ENCODE measurements at places on chromosomes 7 and 10.

GRCh38 chr10:125152450-125153368, 7.7 kb downstream of the CTBP2 start:
- no peak for DNase-seq

DNA sequence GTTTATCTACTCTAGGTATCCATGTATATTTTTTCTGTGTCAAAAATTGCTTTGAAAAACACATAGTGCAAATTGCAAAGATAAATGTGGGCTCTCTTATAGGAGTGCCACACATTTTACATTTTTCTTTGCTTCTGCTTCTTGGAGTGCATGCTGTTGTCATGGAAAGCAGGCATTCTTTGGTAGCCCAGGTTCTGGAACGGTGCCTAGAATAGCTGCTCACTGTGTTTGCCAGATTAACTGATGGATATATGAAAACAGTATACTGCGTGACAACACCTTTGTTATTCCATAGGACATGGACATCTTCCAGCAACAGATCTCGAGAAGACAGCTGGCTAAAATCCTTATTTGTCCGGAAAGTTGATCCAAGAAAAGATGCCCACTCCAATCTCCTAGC, 13.4 kb downstream of the NIPSNAP2 start:
- no peak for DNase-seq

DNA sequence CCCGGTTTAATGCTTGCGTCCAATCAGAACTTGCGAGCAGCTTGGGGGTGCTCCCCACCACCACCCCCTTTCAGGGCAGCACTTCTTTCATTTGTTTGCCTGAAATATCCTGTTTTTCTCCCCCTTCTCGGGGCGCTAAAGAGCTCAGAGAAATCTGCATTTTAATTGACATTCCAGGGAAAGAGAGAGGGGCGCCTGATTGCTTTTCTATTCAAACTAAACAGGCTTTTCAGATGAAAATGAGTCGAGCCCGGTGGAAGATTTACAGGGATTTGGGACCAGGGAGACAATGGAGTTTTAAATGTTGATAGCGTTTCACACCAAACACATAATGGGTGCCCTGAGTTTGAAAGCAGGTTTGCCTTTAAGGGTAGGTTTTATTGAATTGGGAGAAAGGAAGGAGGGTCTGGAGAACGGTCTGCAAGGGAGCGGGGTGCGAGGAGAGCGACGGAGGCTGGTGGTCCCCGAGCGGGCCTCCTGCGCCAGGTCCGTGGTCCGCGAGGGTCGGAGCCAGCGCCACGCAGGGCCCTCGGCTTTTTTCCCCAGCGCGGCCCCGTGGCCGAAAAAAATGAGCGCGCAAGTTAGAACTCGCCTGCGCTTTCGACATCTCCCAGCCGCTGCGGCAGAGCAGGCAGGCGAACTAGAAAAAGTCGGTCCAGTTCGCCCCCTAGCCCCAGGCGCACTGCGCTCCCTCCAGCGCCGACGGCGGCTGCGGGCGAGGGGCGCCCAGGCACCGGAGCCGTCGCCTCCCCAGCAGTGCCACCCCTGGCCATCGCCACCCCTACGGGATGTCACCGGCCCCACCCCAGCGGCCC, 1.3 kb downstream of the FGFR2 start:
- DNase-seq = no peak

- DNase-seq = no peak
Observed at GRCh38 chr10:22992621-22993020, 64.8 kb downstream of the ARMC3 start.

DNA sequence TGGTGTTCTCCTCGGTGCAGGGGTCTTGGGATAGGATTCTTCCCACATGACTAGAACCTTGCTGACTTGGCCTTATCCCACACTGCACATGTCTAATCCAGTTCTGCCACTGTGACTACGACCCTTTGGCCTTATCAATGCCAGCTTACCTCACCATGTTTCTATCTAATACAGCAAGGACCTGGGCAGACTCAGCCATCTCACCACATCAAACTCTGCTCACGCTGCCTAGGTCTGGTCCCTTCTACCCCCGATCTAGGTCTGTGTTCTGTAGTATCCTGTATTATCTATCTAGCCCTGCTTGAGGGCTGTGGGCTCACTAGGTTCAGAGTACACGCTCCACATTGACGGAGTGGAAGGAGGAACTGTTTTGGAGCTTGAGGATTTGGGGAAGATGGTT, 282.4 kb downstream of the HPSE2 start:
- DNase-seq = no peak

GRCh38 chr7:122724366-122724765, 21.6 kb upstream of the RNF148 start:
- no peak for DNase-seq

DNA sequence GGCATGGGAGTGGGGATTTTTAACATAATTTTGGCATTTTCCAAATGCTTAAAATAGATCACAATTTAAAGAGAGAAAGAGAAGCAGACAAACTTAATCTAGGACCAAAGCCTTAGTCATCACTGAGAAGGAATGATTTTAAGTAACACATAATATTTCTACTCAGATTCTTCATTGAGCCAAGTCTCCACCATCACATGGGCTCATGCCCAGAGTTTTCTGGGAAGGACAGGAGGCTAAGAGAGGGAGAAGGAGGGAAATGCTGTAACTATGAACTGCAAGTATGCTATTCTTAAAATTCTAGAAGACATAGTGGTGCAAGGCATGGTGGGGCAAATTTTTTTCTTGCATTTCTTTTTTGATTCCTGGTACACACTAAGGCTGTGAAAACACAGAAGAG, 23.8 kb upstream of the UBE2D1 start:
- no peak for DNase-seq

DNA sequence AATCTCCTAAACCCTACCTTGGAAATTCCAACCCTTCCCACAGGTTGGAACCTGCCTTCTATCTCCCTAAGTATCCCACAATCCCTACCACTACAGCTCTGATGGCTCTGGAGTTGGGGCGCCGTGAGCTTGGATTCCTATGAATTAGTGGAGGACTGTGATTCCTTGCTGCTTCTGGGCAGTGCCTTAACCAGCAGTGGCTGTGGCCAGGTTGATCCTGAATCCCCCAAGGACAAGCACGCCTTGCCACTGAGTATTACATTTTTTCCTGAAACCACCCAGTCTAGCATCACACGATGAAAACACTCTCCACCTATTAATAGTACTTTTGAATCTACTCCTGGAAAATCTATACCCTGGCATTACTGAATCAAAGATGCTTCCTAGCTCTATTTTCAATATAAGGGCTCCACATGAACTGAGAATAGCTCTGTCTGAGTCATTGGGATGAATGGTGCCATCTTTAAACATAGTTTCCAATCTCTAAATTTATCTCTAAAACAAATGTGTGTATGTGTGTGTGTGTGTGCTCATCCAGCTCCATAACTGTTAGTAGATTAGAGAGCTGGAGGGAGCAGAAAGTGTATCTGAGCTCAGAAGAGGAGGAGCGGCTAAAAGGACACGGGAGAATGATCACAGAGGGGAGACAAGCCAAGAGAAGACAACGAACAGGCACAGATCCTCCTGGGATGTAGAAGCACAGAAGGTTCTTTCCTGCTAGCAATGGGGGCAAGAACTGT, 11.9 kb upstream of the INPP5F start:
- DNase-seq = no peak

GRCh38 chr10:7705341-7705740, 2.2 kb downstream of the ITIH2 start:
- no peak for DNase-seq

- no peak for DNase-seq
Observed at GRCh38 chr10:73854310-73854709, 20.0 kb downstream of the CAMK2G start.

- no peak for DNase-seq
Observed at GRCh38 chr7:121871188-121871587, 1.8 kb upstream of the PTPRZ1 start.

- DNase-seq = no peak
Observed at GRCh38 chr10:11930312-11930978, 107.3 kb downstream of the PROSER2 start.

GRCh38 chr7:8213381-8213780, 48.6 kb downstream of the ICA1 start:
- DNase-seq = no peak

DNA sequence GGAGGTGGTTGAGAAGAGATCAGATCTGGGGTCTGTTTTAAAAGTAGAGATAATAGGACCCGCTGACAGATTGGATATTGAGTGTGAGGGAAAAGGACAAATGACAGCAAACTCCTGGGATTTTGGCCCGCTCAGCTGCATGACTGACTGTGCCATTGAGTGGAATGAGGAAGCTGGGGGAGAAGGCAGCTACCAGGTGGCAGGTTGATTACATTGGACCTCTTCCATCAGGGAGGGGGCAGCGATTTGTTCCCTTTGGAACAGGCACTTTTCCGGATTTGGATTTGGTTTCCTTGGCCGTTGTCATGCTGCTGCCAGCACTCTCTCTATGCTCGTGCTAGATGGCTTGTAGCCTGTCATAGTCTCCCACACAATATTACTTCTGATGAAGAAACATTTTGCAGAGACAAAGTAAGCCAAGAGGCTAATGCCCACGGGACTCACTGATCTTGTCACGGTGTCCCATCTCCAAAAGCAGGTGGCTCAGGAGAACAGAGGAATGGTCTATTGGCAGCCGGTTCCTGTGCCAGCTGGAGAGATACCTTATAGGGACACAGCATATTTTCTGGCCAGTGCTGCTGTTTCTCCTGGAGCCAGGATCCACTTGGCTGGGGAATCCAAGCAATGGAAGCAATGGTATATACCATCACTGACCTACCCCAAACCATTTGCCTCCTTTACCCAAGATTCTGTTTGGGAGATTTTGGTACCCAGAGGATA, 69.1 kb upstream of the WAC start:
- no peak for DNase-seq

- no peak for DNase-seq
Observed at GRCh38 chr10:22606164-22606614, 108.2 kb downstream of the PIP4K2A start.

- no peak for DNase-seq
Observed at GRCh38 chr7:5393328-5393727, 30.3 kb downstream of the TNRC18 start.

DNA sequence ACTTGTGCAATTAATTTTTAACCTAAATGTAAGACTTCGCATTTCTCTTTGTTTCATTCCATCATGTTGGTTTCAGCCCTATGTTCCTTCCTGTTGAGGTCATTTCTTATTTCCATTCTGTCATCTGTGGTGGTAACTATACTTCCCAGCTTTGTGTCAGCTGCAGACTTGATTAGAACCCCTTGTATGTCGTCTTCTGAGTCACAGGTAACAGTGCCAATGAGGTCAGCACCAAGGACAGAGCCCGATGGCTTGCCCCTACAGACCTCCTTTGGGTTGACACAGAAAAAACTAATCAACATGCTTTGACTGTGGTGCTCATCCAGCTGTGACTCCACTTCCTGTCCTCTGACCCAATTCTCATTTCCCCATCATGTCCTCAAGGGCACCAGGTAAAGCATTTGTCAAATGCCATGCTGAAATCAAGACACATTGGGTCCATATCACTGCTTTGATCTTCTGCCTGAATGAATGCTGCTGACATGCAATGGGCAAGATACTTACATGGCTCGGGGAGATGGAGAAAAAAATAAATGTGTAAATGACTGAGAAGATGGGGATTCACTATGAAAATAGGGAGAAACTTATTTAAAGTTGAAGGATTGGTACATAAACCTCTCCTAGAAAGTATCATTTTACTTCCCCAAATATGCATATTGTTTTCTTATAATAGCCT, 25.6 kb upstream of the CRTAC1 start:
- no peak for DNase-seq

DNA sequence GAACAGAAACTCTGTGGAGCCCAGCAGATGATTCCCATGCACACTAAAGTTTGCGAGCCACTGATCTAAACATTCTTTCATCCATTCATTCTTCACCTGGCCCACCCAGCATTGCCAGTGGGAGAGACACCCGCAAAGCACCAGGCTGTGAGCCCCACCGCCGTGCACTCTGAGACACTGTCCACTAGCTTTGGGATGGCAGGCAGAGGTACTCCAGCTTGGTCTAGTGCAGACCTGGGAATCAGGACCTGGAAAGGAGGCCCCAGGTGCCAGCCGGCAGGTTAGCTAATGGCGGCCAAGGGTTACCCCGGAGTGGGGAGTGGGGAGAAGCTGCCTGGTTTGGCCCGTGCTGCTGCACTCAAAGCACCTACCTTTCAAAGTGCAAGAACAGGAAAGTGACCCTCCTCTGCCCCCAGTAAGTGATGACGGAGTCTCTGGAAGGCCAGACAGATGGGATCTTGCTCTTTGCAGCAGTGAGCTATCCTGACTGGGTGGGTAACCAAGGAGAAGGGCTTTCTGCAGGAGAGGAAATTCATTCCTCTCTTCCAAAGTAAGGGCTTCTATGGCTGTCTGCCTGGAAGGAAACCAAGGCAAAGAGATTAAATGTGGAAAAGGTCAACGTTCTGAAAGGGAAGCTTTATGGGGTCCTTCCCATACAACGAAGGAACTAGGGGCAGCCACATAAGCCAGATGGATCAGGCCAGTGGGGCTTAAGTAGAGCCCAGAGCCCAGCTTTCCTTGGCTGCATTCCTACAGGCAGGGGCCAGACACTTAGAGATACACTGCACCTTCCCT, 74.2 kb upstream of the LRRC4 start:
- no peak for DNase-seq

DNA sequence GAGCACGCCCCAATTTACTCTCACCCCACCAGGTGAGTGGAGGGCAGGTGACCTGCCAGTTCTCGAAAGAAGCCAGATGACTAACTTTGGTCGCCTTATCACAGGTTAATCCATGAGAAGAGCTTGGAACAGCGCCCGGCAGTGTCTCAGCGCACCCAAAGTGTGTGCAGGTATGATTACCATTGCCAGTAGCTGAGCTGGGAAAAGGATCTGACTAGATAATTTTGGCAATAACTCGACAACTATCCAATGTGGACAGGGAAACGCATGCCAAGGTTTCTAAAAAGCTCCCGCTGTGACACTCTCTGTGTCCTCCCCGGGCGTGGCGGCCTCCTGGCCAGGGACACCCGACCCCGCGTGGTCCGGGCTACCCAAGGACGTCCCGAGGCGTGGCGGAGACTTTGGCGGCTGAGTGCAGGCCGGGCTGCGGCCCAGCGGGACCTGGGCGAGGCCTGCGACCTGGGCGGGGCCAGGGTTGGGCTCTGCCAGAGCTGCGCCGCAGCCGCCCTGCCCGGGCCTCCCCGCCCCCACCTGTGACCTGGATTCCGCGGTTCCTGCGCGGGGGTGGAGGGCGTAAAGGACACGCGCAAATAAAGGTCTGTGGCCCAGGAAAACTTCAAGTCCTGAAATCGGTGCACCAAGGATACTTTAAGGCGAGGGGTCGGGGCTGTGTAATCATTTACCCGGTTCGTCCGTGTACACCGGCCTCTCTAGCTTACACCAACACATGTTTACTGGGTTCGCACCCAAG, 13.7 kb upstream of the WAPL start:
- DNase-seq = peak; percentile 47

GRCh38 chr10:102422545-102423129, 2.0 kb downstream of the FBXL15 start:
- peak; percentile 62 for DNase-seq

- DNase-seq = no peak
Observed at GRCh38 chr7:35652124-35652523, 42.8 kb downstream of the HERPUD2 start.

All from activated T-cell treated with anti-CD3 and anti-CD28 coated beads, Interleukin-2, amount 50 U/mL, for 1 hour (primary cell).